Activated CD4-positive, alpha-beta T cell treated with anti-CD3 and anti-CD28 coated beads, Interleukin-2, amount 10 ng/mL, durations not matched to agents 7 days and 5 days (primary cell): ENCODE measurements at places on chromosomes 3 and 15. TPM values are rescaled to one million over a fixed set of nuclear protein-coding genes. Genes with fewer than 3 reads are reported as not detected.

DNA sequence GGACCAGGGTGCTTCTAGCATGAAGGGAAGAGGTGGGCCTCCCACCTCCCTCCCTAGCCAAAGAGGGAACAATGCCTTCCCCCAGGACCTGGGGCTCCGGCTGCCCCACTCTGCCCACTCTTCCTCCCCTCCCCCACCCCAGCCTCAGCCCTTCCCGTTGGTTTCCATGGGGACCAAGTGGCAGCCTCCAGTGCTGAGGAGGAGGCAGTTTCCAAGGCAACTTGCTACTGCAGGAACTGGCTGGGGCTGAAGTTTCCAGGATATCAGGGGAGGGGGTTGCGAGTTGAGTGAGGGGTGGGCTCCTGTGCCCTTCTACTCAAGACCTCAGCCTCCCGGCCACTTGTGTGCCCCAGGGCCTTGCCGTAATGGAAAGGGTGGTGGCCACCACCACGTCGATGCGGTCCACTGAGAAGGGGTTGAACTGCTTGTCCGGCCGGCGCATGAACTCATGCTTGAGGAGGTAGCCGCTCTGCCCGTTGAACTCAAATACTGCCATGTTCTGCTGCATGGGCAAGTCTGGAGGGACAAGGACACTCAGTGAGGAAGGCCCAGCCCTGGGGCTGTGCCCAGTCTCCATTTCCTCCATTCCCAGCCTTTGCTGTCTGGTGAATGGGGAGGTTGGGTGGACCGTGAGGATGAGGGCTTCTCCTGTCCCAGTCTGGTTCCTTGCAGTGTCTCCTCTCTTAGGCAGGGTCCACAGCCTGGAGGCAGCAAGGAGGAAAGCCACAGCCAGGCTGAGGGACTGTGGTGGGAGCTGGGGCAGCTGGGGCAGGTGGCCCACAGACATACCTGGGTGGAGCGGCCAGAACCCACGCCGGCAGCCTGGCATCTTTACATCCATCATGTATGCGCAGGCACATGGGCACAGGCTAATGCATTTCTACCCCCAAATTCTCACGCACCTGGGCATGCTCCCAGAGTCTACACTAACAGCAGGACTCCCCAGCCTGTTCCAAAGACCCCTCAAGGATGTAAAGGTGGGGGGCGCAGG is 11.3 kb upstream of the ANKRD63 start:
- H3K27me3 ChIP-seq: no peaks in the 10 kb centered on the region
- no peak overlapping the region for H3K4me3 ChIP-seq
- DNase-seq: no peak
- no peak overlapping the region for H3K27ac ChIP-seq
- no peaks in the 10 kb centered on the region for H3K4me1 ChIP-seq

The ALPK3 gene
- total RNA-seq: 0.27 TPM

GRCh38 chr3:128322030-128323022 is 144.4 kb downstream of the DNAJB8 start:
- H3K4me1 ChIP-seq: peaks cover 19% of the 10 kb centered on the region
- H3K36me3 ChIP-seq: no peaks in the 10 kb centered on the region
- DNase-seq: peak; percentile 69
- H3K27me3 ChIP-seq: no peaks in the 10 kb centered on the region
- no peak overlapping the region for H3K27ac ChIP-seq

- no peak for DNase-seq
- H3K36me3 ChIP-seq: no peaks in the 10 kb centered on the region
- H3K4me3 ChIP-seq: no peak overlapping the region
- peaks cover 18% of the 10 kb centered on the region for H3K4me1 ChIP-seq
- peak overlapping the region; percentile 14 for H3K27ac ChIP-seq
Observed at GRCh38 chr3:189233225-189233858, 61.6 kb downstream of the TPRG1 start.

DNA sequence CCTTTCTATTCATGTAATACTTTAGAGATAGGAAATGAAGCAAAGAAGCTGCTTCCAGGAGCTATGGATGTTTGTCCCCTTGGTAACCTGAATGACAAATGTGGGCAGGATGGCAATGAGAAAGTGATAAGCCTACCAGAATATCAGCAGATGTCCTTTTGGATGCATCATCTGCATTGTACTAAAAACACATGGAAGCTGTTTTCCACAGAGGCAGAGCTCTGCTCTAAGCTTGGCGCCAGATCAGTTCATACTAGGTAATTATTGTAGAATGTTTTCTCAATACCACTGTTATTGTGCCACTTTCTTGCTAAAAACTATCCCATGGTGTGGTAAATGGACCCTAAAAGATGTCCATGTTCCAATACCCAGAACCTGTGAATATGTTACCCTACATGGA is 100.2 kb downstream of the DTWD1 start:
- no peaks in the 10 kb centered on the region for H3K27me3 ChIP-seq
- H3K36me3 ChIP-seq: no peaks in the 10 kb centered on the region
- H3K27ac ChIP-seq: no peak overlapping the region
- H3K4me1 ChIP-seq: no peaks in the 10 kb centered on the region
- DNase-seq: no peak
- H3K4me3 ChIP-seq: no peak overlapping the region
